ENCODE measurements at places on chromosomes 11 and 22.

GRCh38 chr11:132852361-132852760 lies 679.9 kb downstream of the OPCML start:
- DNase-seq: no peak

DNA sequence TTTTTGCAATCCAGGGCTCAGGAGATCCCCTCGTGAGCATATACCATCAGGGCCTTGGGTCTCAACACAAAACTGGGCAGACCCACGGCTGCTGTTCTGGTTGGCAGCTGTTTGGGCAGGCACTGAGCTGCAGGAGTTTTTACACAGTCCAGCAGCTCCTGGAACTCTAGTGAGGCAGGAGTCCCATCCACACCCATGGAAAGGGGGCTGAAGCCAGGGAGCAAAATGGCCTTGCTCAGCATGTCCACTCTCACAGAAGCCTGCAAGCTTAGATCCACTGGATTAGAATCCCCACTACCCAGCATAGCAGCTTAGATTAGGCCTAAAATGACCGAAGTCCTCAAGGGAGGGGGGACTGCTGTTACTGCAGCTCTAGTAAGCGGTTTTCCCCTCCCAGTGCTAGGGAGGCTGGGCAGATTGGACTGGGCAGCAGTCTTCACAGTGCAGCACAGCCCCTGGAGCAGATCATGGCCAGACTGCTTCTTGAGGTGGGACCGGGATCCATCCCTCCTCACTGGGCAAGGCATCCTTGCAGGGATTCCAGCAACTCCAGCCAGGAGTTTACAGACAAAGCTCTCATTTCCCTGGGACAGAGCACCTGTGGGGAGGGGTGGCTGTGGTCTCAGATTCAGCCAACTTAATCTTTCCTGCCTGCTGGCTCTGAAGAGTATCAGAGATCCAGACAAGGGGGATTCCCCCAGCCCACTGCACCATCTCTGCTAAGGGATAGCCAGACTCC lies 36.4 kb upstream of the CARD16 start:
- DNase-seq: no peak

DNA sequence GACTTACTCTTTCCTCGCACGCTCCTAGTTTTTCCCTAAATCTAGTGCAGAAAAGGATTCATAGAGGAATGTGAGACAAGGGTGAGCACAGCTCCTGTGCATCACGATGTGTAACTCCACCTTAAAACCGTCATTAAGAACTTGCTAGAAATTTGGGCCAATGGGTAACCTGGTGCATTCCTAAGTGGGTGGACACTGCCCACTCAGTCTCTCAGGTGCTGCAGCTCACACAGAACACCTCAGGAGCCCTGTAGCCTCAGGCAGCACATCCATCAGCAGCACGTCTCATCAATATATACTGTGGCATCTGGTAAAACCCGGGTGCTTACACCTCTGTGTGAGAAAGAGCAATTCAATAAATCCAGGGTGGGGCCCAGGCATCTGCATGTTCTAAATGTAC lies 12.4 kb downstream of the POU2AF3 start:
- no peak for DNase-seq

DNA sequence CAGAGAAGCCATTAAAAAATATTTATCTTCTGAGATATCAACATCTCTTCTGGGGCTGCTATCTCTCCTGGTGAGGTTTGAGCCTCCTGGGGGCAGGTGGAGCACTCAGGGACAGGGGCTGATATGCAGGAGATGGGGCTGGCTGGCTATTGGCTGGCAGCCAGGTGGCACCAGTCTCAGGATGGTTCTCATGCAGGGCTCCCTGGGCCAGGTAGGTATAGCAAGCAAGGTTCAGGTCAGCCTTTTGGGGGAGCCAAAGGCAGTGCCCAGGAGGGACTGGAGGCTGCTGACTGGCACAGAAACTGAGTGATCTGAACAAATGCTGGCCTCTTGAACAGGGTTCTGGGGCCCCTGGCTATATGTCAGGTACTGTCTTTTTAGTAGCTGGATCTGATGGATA lies 29.7 kb upstream of the EMSY start:
- DNase-seq: no peak

DNA sequence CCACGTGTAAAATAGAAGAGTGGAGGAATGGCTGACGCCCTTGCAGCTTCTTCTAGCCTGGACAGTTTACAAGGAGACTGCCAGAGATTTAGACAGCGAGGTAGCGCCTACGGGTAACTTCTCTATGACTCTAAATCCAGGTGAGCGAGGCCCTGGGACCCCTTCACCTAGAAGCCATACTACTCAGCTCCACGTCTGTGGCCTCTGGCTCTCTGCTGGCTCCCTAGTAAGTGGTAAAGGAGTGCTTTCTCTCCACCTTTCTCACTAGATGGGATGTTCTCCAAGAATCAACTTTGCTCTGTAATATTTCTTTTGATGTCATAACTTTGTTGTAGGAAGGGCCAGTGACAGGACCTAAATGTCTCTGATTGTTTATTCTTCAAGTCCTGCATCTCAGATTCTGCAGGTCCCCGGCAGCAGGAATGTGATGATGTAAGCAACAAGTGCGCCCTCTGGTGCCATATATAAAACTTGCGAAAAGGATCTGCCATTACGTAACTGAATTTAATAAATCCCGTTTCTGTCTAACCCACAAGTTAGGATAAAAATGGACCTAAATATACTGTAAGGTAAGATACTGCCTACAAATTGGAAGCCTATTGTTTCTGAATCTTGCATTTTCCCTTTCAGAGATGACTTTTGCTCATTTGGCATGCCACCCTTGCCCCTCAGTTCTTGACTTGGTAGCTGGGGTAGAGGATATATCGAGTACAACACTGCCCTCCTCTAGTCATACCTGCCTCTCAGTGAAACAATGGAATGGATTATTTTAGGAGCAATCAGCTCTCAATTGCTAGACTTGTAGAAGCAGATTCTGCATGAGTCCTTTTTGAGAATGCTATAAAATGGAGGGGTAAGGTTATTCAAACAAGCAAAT lies 11.0 kb upstream of the PTPN5 start:
- peak; percentile 16 for DNase-seq

DNA sequence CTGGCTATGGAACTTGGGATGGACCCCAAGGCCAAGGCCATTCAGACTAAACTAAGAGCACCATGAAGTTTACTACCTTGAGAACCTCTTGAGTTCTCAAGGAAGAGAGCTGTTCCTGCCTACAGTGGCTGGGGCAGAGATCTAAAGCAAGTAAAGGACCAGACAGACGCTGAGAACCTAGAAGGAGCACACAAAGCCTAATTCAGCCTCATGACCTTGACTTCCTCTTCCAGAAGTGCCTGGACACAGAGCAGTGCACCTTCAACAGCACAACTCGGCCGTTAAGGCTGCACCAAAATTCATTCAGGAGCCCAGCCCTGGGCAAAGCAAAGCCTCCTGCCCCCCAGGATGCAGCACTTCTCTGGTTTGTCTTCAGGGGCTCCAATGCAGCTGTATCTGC lies 82.9 kb upstream of the AKIP1 start:
- no peak for DNase-seq

DNA sequence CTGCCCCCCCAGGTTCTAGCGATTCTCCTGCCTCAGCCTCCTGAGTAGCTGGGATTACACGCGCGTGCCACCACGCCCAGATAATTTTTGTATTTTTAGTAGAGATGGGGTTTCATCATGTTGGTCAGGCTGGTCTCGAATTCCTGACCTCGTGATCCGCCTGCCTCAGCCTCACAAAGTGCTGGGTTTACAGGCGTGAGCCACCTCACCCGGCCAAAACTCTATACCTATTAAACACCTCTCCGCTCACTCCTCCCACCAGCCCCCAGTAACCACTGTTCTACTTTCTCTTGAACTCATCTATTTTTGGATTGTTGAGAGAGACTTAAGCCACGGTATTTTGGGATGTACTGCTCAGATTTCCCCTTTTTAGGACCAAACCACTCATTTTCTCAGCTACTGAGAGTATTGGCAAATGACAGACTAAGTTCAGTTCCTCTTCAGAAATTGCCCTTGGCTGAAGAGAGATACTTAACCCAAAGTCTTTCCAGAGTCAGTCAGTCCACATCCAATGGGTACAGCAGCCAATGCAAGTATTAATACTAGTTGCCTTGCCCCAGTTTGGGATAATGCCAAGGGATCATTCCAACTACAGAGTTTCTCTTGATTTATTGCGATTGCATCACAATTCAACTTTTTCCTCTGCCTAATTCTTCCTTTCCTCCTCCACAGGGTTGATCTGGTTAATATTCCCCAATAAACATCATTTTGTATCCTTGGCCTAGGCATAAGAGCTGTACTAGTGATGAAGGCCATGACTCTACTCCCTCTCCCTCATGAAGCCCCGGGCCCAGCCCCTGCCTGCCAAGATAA lies 36.8 kb upstream of the CSTF3 start:
- no peak for DNase-seq

DNA sequence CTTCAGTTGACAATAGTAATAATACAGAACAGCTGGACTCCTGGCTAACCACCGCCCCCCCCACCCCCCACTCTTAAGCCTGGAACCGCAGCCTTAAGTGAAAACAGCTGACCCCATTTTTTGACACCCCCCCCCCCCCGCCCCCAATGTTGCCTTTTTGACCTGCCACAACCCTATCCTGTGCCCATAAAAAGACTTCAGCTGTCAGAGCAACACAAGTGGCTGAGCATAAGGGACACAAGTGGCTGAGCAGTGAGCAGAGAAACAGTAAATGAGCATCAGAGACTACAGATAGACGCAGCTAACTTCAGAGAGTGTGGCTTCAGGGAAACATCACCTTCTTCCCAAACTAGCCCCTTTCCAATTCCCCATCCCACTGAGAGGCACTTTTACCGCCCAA lies 1493.8 kb downstream of the LRRC4C start:
- no peak for DNase-seq

DNA sequence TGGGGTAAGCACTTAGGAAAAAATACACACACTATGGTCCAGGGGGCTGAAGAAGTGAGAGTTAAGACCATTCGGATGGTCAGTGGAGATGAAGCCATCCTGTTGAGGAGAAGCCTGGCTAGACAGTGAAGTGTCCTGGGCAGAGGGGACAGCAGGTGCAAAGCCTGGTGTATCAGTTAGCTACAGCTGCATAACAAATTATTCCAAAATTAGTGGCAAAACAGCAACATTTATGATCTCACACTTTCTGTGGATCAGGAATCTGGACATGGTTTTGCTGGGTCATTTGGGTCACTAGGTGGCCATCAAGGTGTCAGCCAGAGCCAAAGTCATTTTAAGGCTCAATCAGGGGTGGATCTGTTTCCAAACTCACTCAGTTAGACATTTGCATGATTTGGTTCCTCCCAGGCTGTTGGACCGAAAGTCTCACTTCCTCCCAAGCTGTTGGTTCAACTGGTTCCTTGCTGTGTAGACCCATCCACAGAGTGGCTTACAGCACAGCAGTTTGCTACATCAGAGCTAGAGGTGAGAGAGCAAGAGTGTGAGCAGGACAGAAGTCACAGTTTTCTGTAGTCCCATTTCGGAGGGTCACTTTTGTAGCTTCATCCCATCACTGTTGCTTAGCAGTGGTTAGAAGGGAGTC lies 80.1 kb upstream of the ALX4 start:
- no peak for DNase-seq

DNA sequence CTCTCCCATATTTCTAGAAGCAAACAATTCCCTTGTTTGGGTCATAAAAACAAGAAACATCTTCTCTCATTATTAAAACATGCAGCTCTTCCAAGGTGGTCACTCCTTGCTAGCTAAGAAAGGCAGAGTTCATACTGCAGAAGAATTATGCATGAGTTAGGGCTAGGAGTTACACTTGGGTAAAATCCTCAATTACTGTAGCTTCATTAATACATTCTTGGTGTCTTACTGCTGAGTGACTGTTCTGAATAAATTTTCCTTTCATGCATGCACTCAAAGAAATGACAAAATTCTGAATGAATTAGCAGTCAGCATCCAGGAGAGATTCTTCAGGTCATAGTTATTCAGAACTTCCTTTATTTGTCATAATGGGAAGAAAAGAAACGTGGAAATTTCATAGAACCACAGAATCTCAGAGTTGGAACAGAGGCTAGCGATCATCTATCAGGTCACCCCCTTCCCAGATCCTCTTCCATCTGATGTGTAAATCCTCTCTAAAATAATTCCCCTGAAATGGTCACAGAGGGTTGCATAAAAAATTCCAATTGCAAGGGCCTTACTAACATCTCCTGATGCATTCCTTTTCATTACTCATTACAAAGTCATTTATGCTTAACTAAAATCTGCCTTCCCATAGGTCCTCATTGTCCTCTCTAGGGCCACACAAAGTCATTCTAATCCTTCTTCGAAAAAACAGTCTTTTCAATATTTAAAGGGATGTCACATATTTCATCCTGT lies 771.5 kb downstream of the DLG2 start:
- DNase-seq: no peak

DNA sequence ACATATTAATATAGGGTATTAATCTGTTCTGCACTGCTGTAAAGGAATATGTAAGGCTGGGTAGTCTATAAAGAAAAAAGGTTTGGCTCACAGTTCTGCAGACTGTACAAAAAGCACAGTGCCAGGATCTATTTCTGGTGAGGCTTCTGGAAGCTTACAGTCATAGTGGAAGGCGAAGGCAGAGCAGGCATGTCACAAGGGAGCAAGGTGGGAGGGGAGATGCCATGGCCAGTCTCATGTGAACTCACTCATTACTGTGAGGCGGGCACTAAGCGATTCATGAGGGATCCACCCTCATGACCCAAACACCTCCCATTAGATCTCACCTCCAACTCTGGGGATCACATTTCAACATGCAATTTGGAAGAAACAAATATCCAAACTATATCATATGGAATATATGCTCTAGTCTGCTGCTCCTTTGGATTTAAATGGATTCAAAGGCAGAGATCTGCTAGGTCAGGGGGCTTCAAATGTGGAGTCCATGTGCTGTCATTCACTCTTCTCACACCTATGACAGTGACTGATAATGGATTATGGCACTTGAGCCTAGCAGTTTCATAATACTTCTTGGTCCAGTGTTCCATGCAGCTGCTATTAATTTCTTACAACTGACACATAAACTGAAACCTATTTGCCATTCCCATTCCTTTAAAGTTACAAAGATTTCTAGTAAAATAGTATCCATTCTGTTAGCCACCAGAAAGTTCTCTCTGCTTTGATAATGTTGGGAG lies 146.0 kb downstream of the ATG16L2 start:
- no peak for DNase-seq

DNA sequence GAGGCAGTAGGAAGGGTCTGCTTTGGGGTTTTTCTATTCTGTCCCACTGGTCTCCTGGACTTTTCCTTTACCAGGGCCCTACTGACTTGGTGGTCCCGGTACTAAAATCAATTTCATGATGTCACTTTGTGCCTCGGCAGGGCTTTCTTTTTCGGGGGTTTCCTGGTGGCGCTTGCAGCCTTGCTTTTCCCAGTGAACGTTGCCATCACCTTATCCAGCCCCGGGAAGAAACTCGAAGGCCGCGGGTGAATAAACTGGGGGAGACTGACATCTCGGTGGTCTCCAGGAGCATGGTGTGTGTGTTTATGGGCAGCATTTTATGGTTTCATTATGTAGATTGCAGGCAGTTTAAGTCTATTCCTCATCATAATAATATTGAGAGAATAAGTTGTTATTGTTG lies 84.4 kb downstream of the KCNQ1 start:
- no peak for DNase-seq

DNA sequence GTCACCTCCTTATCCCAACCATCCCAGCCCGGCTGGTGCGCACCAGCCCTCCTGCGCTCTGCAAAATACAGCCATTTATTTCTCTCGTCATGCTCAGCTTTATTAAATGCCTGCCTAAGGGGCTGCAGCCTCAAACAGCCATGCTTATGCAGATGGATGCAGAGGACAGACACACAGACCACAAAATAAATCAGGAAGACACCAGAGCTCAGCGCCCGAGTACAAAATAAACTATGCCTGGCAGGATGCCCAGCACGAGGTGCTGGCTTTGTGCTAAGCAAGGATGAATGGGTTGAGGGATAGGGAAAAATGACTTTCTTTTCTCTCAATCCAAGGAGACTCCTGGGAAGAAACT lies 70.5 kb downstream of the RPUSD4 start:
- no peak for DNase-seq

GRCh38 chr11:4932751-4933150 lies 8.6 kb upstream of the OR51G1 start:
- DNase-seq: no peak

Data from T-helper 9 cell (primary cell).